Effector memory CD4-positive, alpha-beta T cell (primary cell): ENCODE measurements at places on chromosomes 5 and 9.

GRCh38 chr5:143065185-143065965 is 295.2 kb downstream of the ARHGAP26 start:
- DNase-seq = no peak

DNA sequence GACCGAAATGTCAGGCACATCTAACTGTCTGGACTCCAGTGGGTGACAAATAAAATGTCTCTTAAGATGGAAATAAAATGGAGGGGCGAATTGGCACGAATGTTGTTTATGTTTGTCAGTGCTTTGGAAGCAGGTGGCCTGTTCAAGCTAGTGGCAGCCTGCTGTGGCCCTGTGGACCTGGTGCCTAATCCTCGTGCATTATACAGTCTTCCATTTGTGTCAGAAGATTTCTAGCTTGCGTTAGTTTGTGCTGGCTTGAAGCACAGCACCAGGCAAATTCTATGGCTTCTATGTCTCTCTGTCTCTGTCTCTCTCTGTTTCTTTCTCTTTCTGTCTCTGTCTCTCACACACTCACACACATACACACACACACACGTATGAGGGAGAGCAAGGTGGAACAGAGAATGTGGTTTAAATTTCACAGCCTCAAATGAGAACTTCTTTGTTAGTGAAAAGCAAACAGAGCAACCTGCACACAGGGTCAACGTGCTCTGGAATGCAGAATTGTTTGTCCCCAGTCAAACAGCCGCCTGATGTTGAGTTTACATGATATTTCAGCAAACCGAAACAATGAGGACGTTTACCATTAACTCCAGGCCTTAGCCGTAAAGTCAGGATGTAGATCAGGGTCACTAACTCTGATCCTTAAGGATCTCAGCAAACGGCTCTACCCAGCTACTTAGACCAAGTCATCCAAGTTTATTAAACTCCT is 39.0 kb upstream of the CD180 start:
- no peak for DNase-seq

DNA sequence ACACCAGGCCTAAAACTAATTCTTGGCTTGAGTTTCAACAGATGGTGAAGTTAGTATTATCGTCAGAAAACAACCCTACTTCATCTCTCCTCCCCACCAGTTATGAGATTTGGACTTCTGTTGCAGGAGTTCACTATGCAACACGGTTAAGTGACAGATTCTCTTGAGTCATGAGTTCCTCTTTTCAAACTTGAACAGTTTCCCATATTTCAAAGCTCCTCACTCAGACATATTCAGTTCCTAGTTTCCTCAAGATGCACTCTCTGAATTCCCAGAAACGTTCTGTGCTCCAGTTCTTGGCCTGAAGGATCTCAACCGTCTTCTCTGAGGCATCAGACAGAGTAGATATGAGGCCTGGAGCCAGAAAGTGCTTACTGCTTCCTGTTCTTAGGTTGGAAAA is 7.3 kb upstream of the PTGER4 start:
- no peak for DNase-seq

GRCh38 chr5:170265522-170265921 is 32.1 kb downstream of the LCP2 start:
- no peak for DNase-seq

- no peak for DNase-seq
Measured at GRCh38 chr5:164799391-164799790, 1294.0 kb downstream of the MAT2B start.

- no peak for DNase-seq
Measured at GRCh38 chr5:156500755-156501154, 173.8 kb downstream of the SGCD start.

DNA sequence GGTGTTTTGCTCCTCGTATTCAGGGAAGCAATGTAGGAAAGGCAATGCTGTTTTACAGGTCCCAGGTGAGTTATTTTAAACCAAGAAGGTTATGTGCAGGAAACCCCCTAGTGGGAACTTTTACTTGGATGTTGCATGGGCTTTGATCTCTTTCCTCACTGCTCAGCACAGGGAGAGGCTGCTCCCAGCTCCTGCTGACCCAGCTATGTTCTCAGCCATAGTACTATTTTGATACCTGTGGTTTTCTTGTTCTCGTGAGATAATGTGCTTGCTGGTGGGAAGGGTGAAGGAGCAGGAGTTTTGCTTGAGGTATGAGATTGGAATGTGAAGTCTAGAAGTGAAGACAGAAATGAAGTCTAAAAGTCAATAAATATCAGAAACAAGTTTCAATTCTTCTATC is 265.6 kb upstream of the FBXL7 start:
- no peak for DNase-seq

DNA sequence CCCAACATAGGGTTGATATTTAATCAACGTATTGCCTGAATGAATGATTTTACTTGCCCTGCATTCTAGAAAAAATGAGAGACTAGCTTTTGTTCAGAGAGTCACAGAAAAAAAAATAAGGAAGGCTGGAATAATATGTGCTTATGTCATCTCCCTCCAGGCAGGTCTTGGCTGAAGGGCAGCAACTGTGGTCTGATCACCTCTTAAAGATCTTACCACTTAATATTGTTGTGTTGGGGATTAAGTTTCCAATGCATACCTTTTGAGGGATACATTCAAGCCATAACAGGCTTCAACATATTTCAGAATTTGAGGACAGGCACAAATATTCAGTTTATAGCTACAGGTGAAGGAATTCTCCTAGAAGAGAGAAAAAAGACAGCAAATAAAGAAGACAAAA is 157.3 kb upstream of the S1PR3 start:
- DNase-seq = no peak

- DNase-seq = no peak
Measured at GRCh38 chr5:158175934-158176481, 317.1 kb upstream of the CLINT1 start.

GRCh38 chr5:160211352-160211751 is 18.0 kb upstream of the FABP6 start:
- no peak for DNase-seq

DNA sequence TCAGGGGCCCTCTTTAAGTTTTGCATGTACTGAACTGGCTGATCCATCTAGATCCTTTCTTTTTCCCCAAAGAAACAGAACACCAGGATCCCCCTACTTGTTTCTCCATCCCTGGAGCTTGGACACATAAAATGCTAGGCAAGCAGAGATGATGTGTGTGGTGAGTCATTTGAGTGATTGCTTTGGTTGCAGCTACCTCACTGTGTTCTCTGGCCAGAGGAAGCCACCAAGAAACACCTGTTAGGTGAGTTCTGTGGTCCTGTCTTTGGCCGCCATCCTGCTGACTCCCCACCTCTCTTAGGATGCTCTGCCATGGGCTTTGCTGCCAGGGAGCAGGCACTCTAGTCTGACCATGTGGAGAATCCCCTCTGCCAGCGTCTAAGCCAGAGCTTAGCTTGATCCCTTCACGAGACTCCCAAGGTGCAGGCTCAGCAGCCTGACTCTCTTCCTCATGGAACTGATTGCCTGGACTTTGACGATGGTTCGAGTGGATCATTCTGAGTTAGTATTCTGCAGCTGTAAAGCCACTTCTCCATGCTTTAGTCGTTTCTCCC is 27.3 kb upstream of the DENND1A start:
- no peak for DNase-seq

GRCh38 chr5:170403675-170404074 is 14.5 kb upstream of the KCNMB1 start:
- DNase-seq = no peak

GRCh38 chr5:80069251-80069800 is 34.2 kb downstream of the THBS4 start:
- DNase-seq = no peak

DNA sequence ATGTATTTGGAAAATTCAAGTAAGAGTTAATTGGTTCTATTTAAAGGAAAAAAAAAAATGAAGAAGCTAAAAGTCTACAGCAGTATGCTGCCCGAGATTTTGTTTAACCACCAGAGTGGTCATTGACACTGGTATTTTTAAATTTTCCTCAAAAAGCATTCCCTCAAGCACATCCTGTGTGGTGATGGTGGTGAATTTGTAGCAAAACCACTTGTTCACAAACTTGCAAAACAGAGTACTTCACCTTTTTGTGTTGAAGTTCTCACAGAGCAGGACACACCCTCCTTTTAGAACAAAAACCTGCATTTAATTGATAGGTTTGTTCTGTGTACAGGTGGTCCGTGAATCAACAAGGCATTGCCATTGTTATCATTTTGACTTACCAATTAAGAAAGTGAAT is 374.2 kb downstream of the EFNA5 start:
- no peak for DNase-seq
